ENCODE measurements at places on chromosomes 3 and 15.

DNA sequence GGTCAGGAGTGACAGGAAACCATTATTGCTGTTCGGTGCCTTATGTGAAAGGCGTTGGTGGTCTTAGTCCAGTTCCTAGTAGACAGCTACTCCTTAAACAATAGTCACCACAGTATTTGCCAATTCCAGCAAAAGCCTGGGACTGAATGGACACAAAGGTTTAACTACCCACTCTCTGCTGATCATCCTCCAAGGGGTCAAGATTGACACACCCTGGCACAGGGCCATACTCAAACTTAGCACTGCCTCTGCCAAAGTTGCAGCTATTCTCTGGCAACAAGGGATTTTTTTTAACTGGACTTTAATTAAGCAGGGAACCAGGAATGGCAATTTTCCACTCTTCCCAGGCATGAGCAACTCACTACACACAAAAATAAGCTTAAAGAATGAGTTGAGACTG lies 193.9 kb downstream of the NLGN1 start:
- no peak for DNase-seq

- DNase-seq, result no peak
These were observed 1101.4 kb downstream of the ROBO2 start for GRCh38 chr3:78141269-78141668.

DNA sequence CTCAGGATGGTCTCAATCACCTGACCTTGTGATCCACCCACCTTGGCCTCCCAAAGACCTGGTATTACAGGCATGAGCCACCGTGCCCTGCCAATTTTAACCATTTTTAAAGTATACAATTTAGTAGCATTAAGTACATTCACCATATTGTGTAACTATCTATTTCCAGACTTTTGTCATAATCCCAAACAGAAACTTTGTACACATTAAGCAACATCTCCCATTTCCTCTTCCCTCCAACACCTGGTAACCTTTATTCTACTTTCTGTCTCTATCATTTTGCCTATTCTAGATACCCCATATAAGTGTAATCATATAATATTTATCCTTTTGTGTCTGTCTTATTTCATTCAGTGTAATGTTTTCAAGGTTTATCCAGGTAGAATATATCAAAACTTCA lies 8.9 kb upstream of the MYLK start:
- DNase-seq, result no peak

DNA sequence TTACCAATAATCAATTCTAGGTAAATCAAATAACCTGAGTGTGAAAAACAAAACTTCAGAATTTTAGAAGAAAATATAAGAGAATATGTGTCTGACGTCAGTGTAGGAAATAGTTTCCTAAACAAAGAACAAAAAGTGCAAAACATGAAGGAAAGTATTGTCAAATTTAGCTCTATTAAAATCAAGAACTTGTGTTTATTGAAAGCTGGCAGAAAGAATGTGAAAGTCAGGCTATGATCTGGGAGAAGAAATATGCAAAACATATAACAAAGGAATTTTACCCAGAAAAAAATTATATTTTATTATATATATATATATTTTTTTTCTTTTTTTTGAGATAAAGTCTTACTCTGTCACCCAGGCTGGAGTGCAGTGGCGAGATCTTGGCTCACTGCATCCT lies 129.1 kb upstream of the ANKRD28 start:
- no peak for DNase-seq

- DNase-seq, result no peak
These were observed 13.8 kb upstream of the FOXP1 start for GRCh38 chr3:71597286-71597685.
